ENCODE measurements at places on chromosomes 5 and 9.

- H3K27me3 ChIP-seq: peaks cover 10% of the 10 kb centered on the region
- no peak for DNase-seq
- no peak overlapping the region for H3K4me3 ChIP-seq
- peaks cover 17% of the 10 kb centered on the region for H3K4me1 ChIP-seq
- H3K36me3 ChIP-seq: peaks cover 3% of the 10 kb centered on the region
Measured at GRCh38 chr5:61200582-61201155, 38.4 kb upstream of the SMIM15 start.

GRCh38 chr5:16880547-16880946 lies 55.5 kb downstream of the MYO10 start:
- no peaks in the 10 kb centered on the region for H3K27me3 ChIP-seq
- H3K4me1 ChIP-seq: no peaks in the 10 kb centered on the region
- H3K27ac ChIP-seq: no peak overlapping the region
- no peak overlapping the region for H3K4me3 ChIP-seq

GRCh38 chr9:90070931-90071660 lies 466.3 kb downstream of the GADD45G start:
- no peak overlapping the region for H3K4me3 ChIP-seq
- H3K27me3 ChIP-seq: peaks cover 70% of the 10 kb centered on the region
- H3K4me1 ChIP-seq: peaks cover 6% of the 10 kb centered on the region
- no peak overlapping the region for H3K27ac ChIP-seq

- no peaks in the 10 kb centered on the region for H3K36me3 ChIP-seq
- H3K27ac ChIP-seq: no peak overlapping the region
- no peak overlapping the region for H3K4me3 ChIP-seq
- H3K27me3 ChIP-seq: no peaks in the 10 kb centered on the region
- DNase-seq: no peak
Measured at GRCh38 chr9:78932849-78933627, 636.1 kb downstream of the PSAT1 start.

DNA sequence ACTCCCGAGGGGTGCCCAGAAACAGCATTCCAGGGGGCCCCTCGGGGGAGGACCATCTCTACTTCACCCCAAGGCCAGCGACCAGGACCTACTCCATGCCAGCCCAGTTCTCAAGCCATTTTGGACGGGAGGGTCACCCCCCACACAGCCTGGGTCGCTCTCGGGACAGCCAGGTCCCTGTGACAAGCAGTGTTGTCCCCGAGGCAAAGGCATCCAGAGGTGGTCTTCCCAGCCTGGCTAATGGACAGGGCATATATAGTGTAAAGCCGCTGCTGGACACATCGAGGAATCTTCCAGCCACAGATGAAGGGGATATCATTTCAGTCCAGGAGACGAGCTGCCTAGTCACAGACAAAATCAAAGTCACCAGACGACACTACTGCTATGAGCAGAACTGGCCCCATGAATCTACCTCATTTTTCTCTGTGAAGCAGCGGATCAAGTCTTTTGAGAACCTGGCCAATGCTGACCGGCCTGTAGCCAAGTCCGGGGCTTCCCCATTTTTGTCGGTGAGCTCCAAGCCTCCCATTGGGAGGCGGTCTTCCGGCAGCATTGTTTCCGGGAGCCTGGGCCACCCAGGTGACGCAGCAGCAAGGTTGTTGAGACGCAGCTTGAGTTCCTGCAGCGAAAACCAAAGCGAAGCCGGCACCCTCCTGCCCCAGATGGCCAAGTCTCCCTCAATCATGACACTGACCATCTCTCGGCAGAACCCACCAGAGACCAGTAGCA lies 83.9 kb downstream of the GOLPH3 start:
- H3K27ac ChIP-seq: no peak overlapping the region
- no peaks in the 10 kb centered on the region for H3K4me1 ChIP-seq
- no peak overlapping the region for H3K4me3 ChIP-seq

DNA sequence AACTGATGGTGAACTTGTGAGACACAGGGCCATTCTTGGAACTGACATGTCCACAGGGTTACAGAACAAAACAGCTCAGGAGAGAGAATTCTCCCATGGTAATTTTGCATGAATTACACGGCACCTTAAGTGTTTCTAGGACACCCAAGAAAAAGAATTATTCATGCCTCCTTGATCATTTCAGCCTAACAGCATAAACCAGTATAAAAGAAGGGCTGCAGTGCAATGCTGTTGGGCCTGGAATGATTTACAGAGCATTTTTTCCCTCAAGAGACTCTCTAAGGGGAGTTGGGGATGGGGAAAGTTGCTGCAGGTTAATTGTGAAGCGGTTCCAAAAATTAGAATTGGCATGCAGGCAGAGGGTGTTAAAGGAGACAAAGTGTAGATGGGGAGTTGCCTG lies 136.4 kb upstream of the FBXL7 start:
- no peak overlapping the region for H3K4me3 ChIP-seq
- no peak for DNase-seq
- H3K27ac ChIP-seq: no peak overlapping the region
- H3K36me3 ChIP-seq: no peaks in the 10 kb centered on the region

DNA sequence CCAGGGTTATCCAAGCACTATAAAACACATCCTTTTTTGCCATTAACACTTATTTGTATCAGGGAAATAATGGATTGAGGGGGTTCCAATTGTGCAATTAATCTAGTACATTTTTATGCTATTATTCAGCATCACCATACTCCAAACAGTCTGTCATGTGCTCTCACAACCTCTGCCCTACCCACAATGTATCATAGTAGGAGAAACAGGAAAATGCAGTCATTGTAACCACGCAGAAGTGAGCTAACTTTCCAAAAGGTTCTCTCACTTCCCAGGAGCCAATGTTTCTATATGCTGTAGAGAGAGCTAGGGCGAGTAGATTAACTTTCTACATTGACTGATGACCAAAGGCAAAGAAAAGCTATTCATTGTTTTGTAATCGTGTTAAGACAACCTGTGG lies 29.8 kb downstream of the DAB2 start:
- DNase-seq: no peak
- H3K4me1 ChIP-seq: no peaks in the 10 kb centered on the region
- no peak overlapping the region for H3K27ac ChIP-seq
- H3K27me3 ChIP-seq: peaks cover 2% of the 10 kb centered on the region

- no peak for DNase-seq
- peaks cover 5% of the 10 kb centered on the region for H3K4me1 ChIP-seq
- H3K4me3 ChIP-seq: no peak overlapping the region
- no peak overlapping the region for H3K27ac ChIP-seq
Measured at GRCh38 chr5:126461838-126462237, 38.6 kb downstream of the GRAMD2B start.

- H3K4me3 ChIP-seq: no peak overlapping the region
- H3K36me3 ChIP-seq: no peaks in the 10 kb centered on the region
- H3K27me3 ChIP-seq: peaks cover 37% of the 10 kb centered on the region
- H3K4me1 ChIP-seq: peaks cover 3% of the 10 kb centered on the region
- no peak for DNase-seq
Measured at GRCh38 chr5:173278172-173278571, 43.2 kb upstream of the NKX2-5 start.

DNA sequence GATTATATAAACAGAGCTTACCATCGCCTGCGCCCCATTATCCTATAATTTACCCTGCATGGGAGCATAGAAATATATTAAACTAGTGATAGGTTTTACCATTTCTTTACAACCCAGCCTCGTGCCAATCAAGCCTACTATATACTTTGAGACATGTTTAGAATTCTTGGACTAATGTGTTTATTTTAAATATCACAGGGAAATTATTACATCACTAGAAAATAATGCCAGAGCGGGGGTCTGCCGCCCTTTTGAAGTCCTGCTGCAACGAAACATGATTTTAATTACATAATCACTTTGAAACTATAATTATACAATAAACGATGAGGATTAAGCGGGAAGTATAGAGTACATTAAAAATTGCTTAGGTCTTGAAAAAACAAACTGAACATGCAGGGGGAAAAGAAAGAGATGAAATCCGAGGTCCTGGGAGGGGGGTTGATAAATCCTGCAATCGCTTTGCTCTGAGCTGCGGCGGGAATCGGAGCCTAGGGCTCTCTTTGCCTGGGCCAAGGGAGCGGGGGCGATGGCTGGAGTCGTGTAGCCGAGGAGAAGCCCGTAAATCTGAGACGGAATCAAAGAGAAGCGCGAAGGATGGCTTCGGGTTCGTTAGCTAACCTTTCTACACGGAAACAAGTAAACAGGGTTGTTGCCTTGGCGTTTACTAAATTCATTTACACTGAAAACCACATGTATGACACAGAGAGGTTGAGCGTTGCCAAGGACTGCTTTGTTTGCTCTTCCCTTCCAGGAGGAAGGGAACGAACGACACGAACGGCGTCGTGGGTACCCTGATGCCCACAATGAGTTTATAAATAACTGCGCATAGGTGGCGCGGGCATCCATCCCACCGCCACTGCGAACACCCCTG lies 127.6 kb downstream of the TMEM174 start:
- peaks cover 83% of the 10 kb centered on the region for H3K27me3 ChIP-seq
- no peak overlapping the region for H3K27ac ChIP-seq
- peaks cover 2% of the 10 kb centered on the region for H3K4me1 ChIP-seq
- no peak overlapping the region for H3K4me3 ChIP-seq

DNA sequence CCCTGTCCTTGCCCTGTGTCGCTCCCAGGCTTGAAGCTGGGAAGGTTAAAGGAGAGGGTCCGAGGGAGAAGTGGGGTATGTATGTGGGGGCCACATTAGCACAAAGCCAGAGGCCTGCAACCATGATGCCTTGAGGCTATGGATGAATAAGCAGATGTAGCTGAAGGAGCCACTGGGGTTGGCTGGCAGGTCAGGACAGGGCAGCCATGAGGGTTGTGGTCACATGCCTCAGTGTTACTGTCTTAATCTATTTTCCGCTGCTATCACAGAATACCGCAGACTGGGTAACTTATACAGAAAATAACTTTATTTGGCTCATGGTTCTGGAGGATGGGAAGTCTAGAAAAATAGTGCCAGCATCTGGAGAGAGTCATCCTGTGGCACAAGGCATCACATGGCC lies 9.2 kb upstream of the GRHPR start:
- no peak overlapping the region for H3K27ac ChIP-seq
- no peaks in the 10 kb centered on the region for H3K27me3 ChIP-seq
- H3K4me3 ChIP-seq: no peak overlapping the region
- no peak for DNase-seq

- no peak overlapping the region for H3K27ac ChIP-seq
- no peaks in the 10 kb centered on the region for H3K36me3 ChIP-seq
- no peak for DNase-seq
- no peaks in the 10 kb centered on the region for H3K27me3 ChIP-seq
- no peaks in the 10 kb centered on the region for H3K4me1 ChIP-seq
- no peak overlapping the region for H3K4me3 ChIP-seq
Measured at GRCh38 chr9:100884518-100884917, 144.0 kb upstream of the PLPPR1 start.

- no peak overlapping the region for H3K4me3 ChIP-seq
- H3K4me1 ChIP-seq: no peaks in the 10 kb centered on the region
- peaks cover 5% of the 10 kb centered on the region for H3K27me3 ChIP-seq
- no peaks in the 10 kb centered on the region for H3K36me3 ChIP-seq
Measured at GRCh38 chr5:149060325-149060724, 2.5 kb downstream of the SH3TC2 start.

Measured in activated T-helper 2 cell treated with anti-CD3 and anti-CD28 coated beads, Interferon-gamma antibody, Interleukin-2, Interleukin-4, amounts not matched to agents 10 μg/mL and 5 μg/mL and 100 μg/mL, durations not matched to agents 14 hours and 24 hours and 36 hours (primary cell).